ENCODE measurements at places on chromosomes 16 and 17.

GRCh38 chr17:46719891-46720290 lies 98.6 kb downstream of the WNT3 start:
- no peak for DNase-seq

- peak; percentile 48 for DNase-seq
These were observed 82.0 kb upstream of the CHMP6 start for GRCh38 chr17:80909635-80910034.

GRCh38 chr17:37702598-37702997 lies 42.3 kb downstream of the HNF1B start:
- DNase-seq = no peak

DNA sequence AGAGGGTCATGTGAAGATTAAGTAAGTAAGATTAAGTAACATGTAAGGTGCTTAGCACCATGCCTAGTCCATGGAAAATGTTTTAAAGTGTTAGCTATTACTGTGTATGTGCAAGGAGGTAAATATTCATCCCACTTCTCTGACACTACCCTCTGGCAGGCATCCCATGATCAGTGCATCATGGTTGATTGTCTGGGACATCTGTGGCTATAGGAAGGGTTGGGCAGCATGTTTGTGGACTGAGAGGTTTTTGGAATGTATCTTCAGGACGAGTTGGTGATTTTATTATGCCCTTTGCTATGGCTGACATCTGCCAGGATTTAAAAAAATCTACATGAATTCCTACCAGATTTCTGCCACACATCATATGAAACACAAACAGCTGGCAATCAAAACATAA lies 6.5 kb upstream of the TAOK1 start:
- no peak for DNase-seq

DNA sequence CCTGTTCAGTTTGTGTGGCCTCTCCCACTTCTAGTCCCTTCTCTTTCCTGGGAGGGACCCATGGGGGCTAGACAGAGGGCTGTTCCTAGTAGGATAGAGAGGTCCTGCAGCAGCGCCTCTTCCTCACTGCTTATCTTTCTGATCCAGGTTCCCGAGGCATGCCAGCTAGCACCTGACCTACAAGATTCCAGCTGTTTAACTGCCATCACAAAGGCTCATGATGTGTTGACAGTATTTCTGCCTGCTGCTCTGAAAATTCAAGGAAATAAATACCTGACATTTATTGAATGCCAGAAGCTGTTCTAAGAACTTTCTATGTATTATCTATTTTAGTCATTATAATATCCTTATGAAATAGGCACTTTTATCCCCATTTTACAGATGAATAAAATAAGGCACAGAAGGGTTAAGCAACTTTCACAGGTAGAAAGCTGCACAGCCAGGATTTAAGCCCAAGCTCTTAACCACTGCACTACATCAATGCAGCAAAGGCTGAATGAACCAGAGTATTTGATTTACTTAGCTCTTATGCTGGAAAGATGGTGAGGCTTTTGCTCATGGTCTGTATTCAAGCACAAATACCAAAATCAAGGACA lies 38.8 kb downstream of the HEATR6 start:
- DNase-seq = no peak

DNA sequence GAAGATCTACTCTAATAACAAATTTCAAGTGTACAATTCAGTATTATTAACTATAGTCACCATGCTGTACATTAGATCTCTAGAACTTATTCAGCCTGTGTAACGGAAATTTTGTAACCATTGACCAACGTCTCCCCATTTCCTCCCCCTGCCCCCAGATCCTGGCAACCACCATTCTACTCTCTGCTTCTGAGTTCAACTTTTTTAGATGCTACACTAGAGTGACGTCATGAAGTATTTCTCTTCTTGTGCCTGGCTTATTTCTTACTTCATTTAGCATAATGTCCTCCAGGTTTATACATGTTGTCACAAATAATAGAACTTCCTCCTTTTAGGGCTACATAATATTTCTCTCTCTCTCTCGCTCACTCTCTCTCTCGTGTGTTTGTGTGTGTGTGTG lies 157.5 kb downstream of the ANKFN1 start:
- DNase-seq = no peak

- DNase-seq = no peak
These were observed 36.1 kb upstream of the COX10 start for GRCh38 chr17:14033166-14033565.

- DNase-seq = peak; percentile 79
These were observed 134.8 kb downstream of the HS3ST2 start for GRCh38 chr16:22948603-22949368.

GRCh38 chr17:79844869-79845600 lies 5.8 kb upstream of the CBX4 start:
- DNase-seq = peak; percentile 99

All from osteoblast (primary cell).